GM04503 (cell line): ENCODE measurements at places on chromosomes 6 and 20.

DNA sequence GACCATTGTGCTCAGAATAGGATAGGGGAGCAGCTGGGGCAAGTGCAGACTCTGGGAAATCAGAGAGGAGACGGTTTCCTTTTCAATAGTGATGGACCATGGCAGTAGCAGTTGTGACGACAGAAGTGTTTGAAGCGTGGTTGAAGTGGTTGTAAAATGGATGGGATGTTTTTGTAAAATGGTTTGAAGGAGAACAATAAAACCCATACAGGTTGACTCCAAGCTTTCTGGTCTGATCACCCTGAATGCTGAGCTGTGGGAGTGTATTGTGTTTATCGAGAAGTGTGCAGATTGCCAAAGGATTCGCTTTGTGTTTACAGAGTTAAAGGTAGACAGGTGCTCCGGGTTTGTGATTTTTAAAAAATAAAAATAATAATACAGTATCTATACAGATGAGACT, 255.2 kb upstream of the SULF2 start:
- no peak for DNase-seq

DNA sequence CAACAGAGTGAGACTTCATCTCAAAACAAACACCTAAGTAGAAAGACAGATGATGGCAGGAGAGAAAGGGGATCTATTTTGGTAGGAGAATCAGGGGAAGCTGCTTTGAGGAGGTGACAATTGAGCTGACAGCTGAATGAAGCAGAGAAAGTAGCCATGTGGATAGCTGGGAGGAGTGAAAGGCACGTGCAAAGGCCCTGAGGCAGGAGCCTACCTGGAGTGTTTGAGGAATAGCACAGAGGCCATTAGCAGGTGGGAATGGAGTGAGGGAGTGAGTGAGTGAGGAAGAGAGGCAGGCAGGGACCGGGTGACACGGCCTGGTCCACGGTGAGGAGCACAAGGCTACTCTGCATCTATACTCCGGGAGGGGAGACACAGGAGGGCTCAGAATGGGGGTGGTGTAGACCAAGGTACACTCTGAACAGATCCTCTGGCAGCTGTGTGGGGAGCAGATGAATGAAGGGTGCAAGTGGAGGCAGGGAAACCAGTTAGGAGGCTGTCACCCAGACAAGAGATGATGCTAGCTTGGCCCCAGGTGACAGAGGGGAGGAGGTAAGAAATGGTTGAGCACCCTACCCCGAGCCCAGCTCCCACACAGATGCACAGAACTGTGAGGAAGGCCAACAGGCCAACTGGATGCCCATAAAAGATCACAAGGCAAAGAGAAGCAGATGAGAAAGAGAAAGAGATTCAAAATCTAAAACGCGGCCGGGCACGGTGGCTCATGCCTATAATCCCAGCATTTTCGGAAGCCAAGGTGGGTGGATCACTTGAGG, 43.6 kb downstream of the NFATC2 start:
- DNase-seq, result no peak

DNA sequence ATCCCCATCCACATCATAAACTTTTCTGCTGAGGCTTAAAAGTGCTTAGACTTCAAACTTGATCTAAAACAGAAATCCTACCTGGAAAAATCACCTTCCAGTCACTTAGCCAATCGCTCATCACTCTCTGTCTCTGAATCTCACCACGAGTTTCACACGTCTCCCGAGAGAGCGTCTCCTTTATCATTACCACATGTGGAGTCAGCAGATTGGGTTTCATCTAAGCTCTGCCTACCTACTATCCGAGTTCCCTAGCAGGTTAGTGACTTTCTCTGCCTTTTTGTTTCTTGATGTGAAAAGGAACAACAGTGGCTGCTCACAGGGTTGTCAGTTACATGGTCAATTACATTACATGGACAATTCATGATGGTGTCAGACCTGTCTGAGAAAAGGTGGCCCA, 286.2 kb downstream of the ESR1 start:
- DNase-seq, result no peak

DNA sequence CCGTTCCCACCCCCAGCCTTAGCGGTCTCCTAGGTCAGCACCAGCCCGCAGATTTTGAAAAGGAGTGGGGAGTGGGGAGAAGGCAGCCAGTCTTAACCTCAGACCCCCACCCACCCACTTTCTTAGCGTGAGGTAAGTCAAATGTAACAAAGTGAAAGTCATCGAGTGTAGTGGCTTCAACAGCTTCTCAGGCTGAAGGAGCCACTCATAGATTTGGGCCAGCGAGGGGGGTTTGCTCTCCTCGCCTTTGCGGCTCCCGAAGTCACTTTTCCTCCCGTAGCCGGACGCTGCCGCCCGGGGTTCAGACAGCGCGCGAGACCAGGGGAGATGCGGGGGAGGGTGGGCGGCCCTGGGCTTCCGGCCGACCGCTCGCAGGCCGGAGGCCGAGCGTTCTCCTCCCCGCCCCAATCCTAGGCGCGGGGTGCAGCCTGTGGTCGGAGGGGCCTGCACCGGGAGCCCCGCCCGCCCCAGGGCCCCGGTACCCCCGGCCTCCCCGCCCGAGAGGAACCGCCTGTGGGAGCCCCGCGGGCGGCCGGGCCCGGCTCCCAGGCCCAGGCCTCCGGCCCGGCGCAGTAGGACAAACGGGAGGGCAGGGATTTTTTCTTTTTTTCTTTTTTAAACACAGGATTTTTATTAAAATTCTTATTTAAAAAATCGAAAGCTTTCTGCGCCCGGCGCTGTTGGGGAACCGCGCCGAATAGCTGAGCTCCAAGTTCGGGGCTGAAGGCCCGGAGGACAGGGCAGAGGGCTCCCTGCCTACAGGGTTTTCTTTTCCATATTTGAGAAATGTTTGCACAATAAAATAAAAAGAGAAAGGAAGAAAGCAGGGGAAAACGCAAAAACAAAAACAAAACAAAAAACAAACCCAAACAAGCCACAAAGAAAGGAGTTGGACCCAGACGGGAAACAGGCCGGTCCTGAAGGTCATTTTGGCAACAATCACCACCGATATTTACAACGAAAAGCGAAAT, 3.2 kb downstream of the NKX2-2 start:
- no peak for DNase-seq

- DNase-seq, result no peak
Measured at GRCh38 chr20:43188861-43189553, 699 bp downstream of the PTPRT start.

- no peak for DNase-seq
Measured at GRCh38 chr6:87925373-87926060, 122.1 kb upstream of the SPACA1 start.

DNA sequence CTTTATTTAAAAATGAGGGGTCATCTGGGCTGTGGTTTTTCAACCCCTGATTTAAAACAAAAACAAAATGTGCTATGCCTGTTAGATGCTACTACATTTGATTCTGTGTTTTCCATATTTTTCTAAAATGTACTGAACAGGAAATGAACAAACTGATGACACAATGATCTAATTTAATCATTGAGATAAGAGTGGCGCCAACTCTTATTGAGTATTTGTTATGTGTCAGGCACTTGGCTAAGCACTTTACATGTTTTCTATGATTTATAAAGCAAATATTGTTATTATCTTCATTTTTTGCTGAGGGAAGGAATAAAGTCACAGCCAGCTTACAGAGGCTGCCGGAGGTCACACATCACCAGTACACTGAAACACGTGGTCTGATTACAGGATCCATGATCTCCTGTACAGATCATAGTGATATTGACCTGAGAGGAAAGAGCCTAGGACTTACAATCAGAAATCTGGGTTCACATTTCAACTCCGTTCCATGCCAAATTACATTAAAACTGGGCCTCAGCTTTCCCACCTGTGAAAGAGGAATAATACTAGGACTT, 166.7 kb downstream of the ESR1 start:
- no peak for DNase-seq

DNA sequence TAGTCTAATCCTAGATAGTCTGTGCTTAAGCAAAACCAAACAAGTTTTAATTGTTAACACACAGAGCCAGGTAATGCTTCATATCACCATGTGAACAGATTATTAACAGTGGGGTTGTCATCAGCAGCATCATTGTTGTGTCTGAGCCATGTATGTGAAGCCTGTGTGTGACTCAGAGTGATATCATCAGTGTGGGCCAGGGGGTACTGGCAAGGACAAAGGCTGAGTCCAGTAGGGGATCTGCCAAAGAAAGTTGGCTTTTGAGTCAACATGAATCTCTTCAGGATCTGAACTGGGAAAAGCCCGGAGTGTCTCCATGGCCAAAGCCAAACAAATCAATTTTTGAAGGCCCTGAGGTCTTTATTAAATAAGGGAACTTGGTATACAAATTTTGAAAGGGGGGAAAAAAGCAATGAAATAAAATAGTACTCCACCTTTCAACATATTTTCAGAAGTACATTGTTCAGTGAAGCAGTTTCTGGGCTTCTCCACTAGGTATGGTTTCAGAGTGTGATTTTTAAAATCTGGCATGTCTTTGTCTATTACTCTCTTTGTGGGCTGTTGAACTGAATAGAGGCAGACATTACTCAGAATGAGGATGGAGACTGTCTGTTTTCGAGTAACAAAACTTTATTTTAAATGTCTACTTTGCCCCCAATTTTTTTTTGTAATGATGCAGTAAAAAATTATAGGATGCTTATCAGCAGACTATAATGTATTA, 444.2 kb upstream of the JAG1 start:
- no peak for DNase-seq
